ENCODE measurements at places on chromosomes 11 and 22.

DNA sequence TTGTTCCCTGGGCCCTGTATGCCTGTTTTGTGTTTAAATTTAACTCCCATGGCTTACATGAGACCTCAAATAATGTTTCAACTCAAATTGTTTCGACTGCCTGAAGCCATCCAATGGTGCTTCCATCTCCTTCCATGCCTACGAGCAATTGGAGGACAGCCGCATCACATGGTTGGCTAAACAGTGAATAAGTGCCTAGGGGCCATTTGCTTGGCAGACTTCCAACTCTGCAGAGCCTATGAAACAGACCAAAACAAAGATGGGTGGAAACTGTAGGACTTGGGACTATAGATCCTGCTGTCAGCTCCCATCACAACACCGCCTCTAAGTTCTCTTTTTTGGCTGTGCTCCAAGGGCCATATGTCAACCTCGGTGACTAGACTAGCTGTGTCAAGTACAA lies 84.1 kb downstream of the PARVA start:
- no peak for DNase-seq

- no peak for DNase-seq
Observed at GRCh38 chr11:8287703-8288102, 24.0 kb upstream of the LMO1 start.

GRCh38 chr11:8049084-8049483 lies 31.9 kb upstream of the TUB start:
- DNase-seq = no peak

- no peak for DNase-seq
Observed at GRCh38 chr11:12890476-12890875, 118.6 kb upstream of the RASSF10 start.

DNA sequence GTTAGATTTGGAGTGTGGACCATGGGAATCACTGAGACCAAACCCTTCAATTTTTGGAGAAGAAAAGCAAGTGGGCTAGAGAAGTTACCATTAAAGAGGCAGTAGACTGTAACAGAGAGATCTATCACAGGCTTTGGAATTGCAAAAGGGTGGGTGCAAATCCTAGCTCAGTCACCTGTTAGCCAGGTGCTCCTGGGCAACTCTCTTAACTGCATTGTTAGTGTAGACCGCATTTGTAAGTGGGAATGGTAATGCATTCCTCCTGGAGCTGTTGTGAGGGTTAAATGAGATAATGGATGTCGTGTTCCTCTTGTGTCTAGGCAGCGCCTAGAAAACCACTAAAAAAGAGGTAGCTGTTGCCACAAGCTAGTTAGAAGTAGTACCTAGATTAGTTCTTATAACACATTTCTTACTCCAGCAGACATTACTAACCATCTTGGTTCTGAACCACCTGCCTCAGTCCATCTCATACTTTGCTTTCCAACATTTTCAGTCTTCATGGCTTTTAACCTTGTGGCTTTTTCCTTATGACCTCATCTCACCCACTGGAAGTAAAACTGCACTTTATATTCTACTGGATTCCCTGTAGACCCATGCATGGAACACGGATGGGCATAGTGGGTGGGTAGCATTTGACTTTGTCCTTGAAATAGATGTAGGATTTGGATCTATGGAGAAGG lies 153.0 kb downstream of the HIPK3 start:
- DNase-seq = no peak

DNA sequence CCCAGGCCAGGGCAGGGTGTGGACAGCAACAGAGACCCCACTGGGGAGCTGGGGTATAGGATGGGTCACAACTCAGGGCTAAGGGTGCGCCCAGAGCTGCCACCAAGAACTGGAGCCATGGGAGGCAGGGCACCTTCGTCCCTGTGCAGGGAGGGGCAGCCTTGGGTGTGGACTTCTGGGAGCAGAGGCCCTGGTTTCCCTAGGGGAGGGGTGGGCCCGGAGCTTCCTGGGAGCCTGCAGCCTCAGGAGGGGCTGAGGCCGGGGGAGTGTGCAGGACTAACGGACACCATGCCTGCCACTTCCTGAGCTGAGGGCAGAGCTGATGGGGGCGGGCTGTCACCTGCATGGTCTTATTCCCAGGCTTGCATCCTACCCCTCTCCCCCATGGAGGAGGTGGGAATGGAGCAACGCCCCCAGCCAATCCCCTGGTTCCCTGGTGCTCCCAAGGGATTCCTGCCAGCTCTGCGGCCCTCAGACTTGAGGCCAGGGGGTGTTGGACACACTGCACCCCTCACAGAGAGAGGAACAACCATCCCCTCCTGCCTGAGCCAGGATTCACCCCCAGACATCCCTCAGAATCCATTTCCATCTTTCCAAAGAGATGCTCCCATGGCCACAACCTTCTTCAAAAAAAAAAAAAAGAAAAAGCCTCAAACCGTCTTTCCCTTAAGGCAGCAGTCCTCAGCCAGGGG lies 225.7 kb downstream of the CTTN start:
- no peak for DNase-seq

- peak; percentile 96 for DNase-seq
Observed at GRCh38 chr11:106076919-106077608, at the start of gene KBTBD3. KBTBD3 (minus strand) TSS chr11:106077347; CDS start chr11:106059097, 18,250 bp downstream.

DNA sequence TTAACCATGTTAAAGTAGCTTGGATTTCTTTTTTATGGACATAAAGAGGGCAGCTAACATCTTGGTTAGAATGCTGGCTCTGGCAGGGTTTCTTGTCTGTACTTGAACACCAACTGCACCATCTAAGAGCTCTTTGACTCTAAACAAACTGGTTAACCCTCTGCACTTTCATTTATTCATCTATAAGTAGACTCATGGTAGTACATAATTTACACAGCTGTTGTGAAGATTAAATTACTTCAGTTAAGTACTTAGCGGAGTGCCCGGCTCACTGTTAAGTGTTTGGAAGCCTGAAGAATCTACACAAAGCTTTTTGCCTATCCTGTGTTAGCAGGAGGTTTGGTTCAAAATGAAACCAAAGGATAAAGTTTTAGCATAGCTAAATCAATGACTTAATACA lies 846.2 kb upstream of the API5 start:
- DNase-seq = no peak

- DNase-seq = no peak
Observed at GRCh38 chr11:87859636-87860035, 315.6 kb downstream of the RAB38 start.

- no peak for DNase-seq
Observed at GRCh38 chr22:17095538-17095937, 10.7 kb downstream of the IL17RA start.

- DNase-seq = no peak
Observed at GRCh38 chr22:26461188-26461810, 22.3 kb downstream of the HPS4 start.

- no peak for DNase-seq
Observed at GRCh38 chr11:10797531-10797930, 11.2 kb downstream of the EIF4G2 start.

DNA sequence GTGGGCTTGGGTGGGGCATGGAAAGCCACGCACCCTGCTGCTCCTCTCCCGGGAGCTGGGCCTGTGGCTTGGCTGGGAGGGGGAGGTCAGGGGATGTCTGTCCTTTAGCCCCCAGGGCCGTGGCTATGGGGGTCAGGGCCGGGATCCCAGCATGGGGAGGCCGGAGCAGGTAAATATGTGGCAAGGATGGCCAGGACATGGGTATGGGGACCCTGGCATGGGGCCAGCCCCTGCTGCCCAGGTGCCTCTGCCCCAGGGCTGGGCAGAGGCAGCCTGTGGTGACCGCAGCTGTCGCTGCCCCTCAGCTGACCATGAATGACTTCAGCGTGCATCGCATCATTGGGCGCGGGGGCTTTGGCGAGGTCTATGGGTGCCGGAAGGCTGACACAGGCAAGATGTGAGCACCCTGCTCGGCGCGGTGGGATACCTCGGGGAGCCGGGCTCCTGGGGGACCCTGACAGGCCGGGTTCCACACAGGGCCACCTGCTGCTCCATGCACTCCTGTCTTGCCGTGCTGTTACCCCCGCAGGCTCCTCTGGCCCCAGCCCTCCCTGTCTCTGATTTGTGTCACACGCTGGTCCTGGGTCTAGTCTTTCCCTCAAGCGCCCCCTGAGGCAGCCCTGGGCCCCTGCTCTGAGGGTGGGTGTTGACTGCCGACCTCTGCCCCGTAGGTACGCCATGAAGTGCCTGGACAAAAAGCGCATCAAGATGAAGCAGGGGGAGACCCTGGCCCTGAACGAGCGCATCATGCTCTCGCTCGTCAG lies 8.1 kb upstream of the ANKRD13D start:
- no peak for DNase-seq

GRCh38 chr11:131038597-131038996 lies 122.3 kb upstream of the SNX19 start:
- DNase-seq = no peak

DNA sequence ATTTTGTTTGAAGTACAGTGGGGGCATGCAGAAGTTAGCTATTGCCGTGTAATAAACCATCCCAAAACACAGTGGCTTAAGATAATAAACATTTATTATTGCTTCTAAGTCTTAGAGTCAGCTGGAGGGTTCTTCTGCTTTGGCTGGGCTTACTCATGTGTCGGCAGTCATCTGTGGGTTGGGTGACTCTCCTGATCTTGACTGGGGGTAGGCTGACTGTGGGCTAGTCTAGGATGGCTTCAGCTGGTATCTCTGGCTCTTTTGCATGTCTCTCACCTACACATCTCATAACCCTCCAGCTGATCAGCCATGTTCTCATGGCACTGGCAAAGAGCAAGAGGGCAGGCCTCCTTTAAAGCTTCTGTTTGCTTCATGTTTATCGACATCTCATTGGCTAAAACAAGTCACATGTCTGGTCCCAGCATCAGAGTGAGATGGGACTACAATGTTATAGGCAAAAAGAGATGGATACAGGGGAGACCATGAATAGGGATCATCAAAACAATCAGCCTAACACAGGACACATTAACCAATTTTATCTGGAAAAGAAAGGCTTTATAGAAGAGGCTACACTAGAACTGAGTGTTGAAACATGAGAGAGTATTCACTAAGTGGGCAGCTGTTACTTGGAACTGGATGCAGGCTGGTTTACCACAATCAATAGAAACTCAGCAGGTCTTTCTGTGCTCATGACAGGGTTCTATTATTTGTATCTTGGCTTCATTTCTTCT lies 5.1 kb downstream of the LRRC51 start:
- no peak for DNase-seq

- no peak for DNase-seq
Observed at GRCh38 chr11:16527525-16528246, 171.3 kb upstream of the SOX6 start.

DNA sequence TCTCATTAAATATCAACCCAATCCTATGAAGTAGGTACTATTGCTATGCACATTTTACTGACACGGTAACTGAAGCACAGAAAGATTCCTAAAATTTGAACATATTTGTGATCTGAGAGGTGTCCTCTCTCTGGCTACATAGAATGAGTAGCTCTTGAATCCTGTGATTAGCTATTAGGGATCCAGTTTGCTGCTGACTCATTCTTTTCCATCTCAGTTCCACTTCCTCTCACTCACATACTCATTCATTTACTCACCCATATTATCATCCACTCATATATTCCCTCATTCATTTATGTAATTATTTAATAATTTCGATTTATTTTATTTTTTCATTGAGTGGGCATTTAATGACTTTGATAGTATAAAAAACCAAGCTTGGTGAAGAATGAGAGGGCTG lies 42.7 kb downstream of the OR5B17 start:
- no peak for DNase-seq

GRCh38 chr11:120180551-120181232 lies 30.1 kb upstream of the OAF start:
- no peak for DNase-seq

DNA sequence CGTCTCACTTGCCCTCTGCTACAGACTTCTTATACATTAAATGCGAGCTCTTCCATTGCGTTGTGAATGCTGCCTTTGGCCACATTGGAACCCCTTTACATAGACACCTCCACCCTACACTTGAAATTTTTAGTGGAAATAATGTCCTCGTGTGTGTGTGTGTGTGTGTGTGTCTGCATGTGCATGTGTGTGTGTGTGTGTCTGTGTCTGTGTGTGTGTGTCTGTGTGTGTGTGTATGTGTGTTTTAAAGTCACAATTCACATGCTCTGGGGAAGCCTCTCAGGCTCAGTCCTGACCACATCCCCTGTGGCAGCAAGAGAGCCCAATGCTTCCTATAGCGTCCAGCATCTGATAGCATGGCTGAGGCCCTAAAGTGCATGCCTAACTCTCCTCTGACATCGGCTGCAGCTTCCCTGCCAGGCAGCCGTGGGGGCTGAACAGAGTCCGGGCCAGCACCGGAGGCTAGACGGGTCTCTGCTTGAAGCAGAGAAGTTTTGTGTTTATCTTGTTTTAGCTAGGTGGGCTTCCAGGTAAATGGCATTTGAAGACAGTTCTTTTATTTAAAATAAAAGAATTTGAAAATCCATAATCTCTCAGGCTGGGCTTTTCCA lies 64.5 kb upstream of the EMID1 start:
- no peak for DNase-seq

DNA sequence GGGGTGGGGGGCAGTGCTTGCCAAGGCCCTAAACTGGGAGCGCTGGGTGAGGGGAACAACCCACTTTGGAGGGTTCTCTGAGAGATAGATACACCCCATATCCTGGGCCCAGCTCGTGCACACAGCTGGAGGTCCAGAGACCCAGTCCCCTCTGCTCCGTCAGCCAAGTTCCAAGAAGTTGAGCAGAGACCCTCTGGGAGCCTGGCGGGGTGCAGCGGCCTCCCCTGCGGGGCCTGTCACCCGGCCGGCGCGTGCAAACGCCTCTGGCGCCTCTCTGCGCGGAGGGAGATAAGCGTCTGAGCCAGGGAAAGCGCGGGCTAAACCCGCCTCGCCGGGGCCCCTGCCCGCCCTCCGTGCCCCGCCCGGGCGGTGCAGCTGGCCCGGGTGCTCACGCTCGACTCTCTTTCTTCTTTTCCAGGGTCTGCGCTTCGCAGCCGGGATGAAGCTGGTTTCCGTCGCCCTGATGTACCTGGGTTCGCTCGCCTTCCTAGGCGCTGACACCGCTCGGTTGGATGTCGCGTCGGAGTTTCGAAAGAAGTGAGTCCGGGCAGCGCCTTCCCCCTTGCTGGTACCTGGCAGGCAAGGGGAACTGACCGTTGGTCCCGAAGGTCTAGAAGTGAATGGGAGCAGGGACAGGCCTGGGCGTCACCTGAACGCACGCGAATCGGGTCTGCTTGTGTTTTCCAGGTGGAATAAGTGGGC lies 540 bp downstream of the ADM start:
- no peak for DNase-seq

DNA sequence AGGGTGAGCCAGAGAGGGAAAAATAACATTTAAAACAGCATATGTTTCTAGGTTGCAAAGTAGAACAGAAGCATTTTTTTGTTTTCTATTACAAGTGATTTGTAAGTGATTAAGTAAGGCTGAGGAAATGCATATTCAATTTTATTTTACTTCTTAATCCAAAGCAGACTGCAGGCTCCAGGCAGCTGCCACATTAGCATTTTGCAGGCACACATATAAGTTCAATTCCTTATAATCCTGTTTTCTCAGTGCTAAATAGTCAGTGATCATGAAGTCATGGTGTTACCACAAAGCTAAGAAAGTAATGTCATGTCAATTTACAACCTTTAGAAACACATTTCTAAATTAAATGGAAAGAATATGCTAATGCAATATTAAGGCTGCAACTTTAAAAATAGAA lies 149.8 kb downstream of the CNTN5 start:
- no peak for DNase-seq

Measured in stimulated activated CD8-positive, alpha-beta memory T cell treated with anti-CD3 and anti-CD28 coated beads, Interleukin-2, amount 100 ng/mL, for 1 hour (primary cell).